ENCODE measurements at places on chromosomes 1 and 21. TPM values are rescaled to one million over a fixed set of nuclear protein-coding genes. Genes with fewer than 3 reads are reported as not detected.

Gene NBPF4
- polyA plus RNA-seq, result not detected

Gene LCE2C
- polyA plus RNA-seq, result not detected

DNA sequence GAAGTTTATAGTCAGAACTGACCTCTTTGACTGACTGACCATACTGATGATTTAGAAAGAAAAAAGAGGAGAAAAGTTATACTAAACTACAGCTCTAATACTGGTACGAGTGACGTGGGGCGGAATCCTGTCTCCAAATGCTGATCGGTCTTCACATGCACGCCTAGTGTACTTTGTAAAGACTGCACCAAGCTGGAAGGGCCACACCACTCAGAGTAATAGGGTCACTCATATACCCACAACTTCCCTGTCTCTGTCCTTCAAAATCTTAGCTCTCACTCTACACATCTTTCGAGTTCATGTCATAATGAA, 19.4 kb upstream of the GUCA2A start:
- no peak for DNase-seq

- DNase-seq, result no peak
Observed at GRCh38 chr1:244437086-244437468, 14.6 kb downstream of the ADSS2 start.

GRCh38 chr1:192941722-192942411, 117.3 kb downstream of the UCHL5 start:
- DNase-seq, result no peak

- DNase-seq, result no peak
Observed at GRCh38 chr21:42956824-42957630, 17.3 kb upstream of the PKNOX1 start.

DNA sequence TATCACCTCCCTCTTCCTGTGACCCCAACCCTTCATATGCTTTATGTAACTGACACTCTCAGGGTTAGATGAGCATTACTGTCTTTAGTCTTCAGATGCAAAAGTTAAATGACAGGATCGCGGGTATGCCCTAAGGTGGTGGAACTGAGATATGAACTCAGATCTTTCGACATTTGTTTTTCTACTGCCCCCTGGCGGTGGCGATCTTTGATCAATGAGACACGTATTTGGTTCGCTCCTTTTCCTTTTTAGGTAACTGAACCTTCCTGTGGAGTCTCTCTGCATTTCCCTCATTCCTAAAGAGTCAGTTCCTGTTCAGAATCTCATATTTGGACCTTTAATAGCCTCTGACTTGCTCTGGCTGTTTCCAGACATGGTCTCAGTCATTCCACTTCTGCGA, 47.8 kb upstream of the ZP4 start:
- DNase-seq, result no peak

DNA sequence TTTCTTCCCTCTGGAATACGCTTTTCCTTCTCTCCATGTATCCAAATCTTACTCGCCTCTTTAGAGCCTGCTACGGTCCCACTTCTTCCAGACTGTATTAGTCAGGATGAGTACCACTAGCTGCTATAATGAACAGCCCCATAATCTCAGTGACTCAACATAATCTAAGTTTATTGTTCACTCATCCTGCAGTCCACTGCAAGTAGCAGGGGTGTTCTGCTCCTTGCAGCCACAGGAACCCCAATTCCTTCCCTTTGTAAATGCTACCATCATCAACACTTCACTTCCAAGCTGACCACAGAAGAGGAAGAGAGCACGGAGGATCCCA, 18.1 kb upstream of the LDLRAP1 start:
- no peak for DNase-seq

- DNase-seq, result no peak
Observed at GRCh38 chr1:94805912-94806311, 14.2 kb upstream of the SLC44A3 start.

Measured in right renal cortex interstitium (tissue), 3 donors.